ENCODE measurements at places on chromosomes 7 and 10.

DNA sequence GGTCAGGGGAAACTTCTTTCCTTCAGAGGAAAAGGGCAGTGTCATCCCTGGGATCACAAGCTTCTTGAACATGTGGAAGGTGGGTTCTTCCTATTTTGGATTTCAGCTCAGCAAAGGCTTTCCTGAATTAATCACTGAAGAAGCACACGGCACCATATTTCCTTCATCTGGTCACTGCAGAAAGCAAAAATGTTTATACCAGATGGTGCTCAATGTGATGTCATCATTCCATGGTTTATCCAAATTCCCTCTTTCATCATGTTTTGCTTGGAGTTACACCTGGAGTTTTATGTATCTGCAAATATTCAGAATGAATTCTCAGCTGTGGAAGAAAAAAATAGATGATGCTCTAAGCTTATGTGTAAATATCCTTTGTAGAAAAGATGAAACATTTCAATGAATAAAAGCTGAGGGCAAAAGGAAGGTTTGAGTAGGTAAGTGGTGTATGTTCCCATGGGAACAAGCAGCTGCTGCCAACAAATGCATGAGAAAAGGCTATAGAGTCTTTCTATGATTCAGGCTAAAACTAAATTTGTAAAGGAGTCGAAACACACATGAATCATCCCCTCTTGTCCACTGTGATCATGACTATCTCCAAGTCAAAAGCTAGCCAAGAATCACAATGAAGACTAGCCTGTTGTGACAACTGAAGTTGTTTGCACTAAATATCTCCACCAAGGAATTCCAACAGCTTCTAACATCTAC, 26.9 kb upstream of the BPGM start:
- no peak for DNase-seq

- DNase-seq = no peak
Observed at GRCh38 chr10:60803433-60803832, 25.2 kb downstream of the CDK1 start.

GRCh38 chr10:535952-536351, 153.5 kb downstream of the DIP2C start:
- DNase-seq = no peak

DNA sequence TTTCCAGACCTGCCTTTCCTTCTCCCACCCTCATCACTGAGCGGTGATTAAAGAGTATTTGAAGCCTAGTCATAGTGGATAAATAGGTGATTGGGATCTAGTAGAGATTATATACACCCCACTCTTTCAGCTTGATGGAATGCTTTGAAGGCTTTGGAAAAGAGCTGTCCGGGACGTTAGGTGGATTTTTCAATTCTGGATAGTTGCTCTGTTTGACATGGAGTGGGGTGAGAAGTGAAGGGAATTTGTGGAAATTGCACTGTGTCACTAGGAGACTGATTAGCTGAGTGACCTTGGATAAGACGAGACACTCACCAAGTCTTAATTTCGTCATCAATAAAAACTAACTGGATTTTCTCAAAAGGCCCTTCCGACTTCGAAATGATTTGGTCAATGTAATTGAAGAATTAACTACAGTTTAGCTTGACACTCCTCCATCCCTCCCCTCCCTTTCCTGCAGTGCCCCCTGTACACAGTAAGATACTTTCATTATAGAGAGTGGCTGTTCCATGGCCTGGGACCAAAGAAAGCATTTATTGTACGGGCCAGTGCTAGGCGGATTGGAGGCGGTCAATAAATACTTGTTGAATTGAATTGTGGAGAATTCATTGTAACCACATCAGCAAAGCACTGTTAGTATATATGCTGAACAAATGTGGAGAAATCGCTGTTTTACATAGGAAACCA, 962 bp downstream of the ZKSCAN1 start:
- no peak for DNase-seq

DNA sequence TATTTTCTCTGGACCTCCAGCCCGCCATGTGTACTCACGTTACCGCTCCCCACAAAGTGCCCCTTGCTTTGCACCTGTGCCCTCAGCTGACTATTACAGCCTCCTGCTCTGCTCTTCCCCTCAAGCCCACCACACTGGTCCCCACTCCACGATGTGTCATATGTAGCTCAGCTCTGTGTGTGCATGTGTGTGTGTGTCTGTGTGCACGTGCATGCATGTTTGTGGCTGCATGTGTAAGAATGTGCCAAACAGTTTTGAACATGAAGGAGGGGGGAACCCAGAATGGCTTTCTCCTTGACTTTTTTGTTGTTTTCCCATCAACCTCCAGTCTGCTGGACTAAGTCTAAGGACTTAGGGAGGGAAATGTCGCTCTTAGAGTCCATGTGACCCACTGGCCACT, 54.8 kb upstream of the BTRC start:
- DNase-seq = no peak

DNA sequence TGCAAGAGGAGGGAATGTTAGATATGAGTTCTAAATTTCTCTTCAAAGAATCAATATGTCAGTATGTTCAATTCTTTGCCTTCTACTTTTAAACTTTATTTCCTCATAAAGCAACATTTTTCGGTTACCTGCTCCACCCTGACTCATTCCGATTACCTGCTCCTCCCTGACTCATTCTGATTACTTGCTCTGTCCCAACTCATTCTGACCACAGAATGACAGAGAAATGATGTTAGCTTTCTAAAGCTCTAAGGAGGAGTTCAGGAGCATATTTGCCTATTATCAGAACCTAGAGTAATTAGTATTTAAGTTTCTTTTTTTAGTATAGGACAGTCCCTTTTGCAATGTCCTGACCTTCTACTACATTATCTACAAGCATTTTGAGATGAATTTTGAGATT, 24.5 kb upstream of the PPP1R9A start:
- DNase-seq = no peak

- peak; percentile 51 for DNase-seq
Observed at GRCh38 chr7:1229956-1230355, 2.7 kb upstream of the UNCX start.

GRCh38 chr7:141013345-141013715, 1.4 kb downstream of the MRPS33 start:
- DNase-seq = no peak

- DNase-seq = no peak
Observed at GRCh38 chr10:112797855-112798254, 152.2 kb upstream of the TCF7L2 start.

- DNase-seq = no peak
Observed at GRCh38 chr7:100875356-100875751, 451 bp downstream of the SRRT start.

DNA sequence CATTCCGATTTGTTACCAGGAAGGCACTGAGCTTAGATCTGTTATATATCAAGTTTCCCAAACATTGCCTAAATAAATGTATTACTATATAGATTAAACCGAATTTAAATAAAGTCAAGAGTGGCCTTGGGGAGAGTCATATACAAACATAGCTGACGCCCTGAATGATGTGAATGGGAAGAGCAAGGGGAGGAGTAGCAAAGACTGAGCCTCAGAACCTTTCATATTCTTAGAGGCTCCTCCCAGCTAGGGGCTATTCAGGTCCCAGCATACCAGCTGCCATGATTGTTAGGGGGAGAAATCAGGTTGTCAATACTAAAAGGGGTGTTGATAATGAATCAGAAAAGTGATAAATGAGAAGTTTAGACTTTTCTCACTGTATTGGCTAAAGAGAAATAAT, 64.7 kb upstream of the ITGB1 start:
- DNase-seq = no peak

GRCh38 chr10:113869789-113870188, 15.3 kb downstream of the NHLRC2 start:
- DNase-seq = no peak

DNA sequence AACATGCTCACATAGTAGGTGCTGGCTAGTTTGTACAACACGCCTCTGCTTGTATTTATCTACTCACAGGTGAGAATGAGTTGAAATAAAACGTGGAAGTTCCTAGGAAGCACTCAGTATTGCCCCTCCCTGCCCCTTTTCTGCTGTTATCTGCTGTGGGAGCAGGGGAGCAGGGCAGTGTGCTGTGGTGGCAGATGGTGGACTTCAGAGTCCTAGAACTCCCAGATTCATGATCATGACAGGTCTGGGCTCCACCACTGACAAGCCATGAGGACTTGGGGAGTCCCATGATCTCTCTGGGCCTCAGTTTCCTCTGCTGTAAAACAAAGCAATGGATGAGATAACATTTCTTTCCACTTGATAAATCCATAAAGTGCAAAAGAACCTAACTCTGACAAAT, 11.6 kb upstream of the PRKCQ start:
- no peak for DNase-seq

- peak; percentile 47 for DNase-seq
Observed at GRCh38 chr7:79401254-79401653, 52.2 kb downstream of the MAGI2 start.

DNA sequence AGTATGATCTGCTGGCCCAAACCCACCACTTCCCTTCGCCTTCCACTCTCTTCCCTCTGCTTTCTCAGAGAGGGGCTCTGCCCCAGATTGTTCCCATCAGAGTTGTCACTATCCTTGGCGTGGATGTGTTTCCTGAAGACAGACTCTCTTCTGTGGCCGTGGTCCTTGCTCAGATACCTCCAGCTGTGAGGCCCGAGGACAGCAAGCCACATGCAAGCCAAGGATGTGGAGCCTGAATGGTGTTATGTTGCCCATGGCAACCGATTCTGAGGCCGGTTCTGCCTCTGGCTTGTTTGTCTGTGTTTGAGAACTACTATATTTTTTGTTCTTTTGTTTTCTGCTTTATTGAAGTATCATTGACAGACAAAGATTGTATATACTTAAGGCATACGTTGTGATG, 247.4 kb upstream of the PODXL start:
- DNase-seq = no peak

- DNase-seq = peak; percentile 71
Observed at GRCh38 chr7:148433521-148434180, 156.9 kb upstream of the C7orf33 start.

GRCh38 chr10:60525716-60526585, 136.3 kb upstream of the ANK3 start:
- no peak for DNase-seq

GRCh38 chr7:49112222-49112621, 187.9 kb downstream of the CDC14C start:
- no peak for DNase-seq
